Stimulated activated CD4-positive, alpha-beta T cell treated with anti-CD3 and anti-CD28 coated beads, TNF-alpha, amount 100 ng/mL, for 24 hours (primary cell): ENCODE measurements at places on chromosomes 2 and 18.

GRCh38 chr2:25056098-25056821, 14.4 kb downstream of the EFR3B start:
- DNase-seq = no peak

DNA sequence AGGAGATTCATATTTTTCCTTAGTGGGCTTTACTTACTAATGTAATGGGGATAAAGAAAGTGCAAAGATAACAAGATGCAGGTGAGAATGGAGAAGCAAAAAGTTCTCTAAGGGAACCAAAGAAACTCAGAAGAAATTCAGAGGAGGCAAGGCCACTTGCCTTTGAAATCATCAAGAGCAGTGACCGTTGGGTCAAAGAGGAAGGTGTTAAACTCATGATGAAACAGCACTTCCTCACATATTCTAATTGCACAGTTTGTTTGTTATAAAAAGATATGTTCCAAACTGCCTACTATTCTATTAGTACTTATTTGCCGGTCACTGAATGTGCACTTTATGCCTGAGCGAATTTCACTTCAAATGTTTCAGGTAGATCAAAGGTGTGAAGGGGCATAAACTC, 975.1 kb downstream of the BCL11A start:
- no peak for DNase-seq

GRCh38 chr2:113232740-113233139, 46.0 kb downstream of the PAX8 start:
- no peak for DNase-seq

DNA sequence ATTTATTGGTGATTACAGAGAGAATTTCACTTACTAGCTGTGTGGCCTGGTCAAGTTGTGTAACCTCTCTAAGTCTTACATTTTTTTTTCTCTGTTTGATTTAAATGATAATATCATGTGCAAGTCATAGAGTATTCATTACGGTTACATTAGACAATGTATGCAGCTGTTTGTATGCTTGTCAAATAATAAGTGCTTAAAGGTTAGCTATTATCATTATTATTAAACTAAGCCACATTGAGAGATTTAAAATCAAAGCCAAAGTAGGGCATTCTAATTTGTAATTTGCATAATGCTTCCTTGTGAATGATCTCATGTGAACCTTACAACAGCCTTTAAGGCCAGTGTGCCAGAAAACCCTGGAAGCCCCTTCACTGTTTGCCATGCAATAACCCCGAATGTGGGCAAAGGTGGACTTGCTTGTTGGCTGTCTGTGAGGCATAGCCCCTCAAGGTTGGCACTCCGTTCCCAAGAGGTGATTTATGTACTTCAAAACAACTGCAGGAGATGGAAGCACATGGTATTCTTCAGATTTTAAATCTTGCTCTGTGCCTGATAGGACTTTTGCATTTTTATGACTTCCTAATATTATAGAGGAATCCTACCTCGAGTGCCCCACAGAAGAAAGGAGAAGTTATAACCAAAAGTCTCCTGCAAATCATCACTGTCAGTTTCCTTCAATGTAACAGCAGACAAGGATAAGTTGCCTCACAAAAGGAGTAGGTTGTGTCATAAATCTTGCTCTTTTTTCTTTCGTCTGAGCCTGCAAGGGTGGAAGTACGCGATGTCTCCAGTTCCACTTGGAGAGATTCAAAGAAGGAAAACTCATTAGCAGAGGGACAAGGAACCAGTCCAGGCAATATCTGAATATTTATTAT, 272.0 kb downstream of the TGIF1 start:
- DNase-seq = no peak

DNA sequence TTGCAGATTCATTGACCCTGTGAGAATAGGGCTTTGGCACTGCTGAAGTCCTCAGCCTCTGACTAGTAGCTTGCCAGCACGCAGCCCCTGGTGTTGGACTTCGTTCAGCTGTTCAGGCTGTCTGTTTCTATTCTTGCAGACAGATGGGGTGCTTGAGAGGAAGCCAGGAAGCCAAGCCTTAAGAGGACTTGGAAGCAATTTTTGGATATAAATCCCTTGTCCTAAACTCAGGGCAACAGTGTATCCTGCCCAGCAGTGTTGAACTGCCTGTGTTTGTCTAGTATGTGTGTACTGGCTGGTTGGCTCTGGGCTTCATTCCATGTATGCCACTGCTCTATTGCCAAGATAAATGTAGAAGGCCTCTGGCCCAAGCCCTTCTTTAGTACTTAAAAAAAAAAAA, 108.6 kb downstream of the COMMD1 start:
- DNase-seq = no peak
